Retinal pigment epithelial cell (primary cell): ENCODE measurements at places on chromosomes 12 and 14.

DNA sequence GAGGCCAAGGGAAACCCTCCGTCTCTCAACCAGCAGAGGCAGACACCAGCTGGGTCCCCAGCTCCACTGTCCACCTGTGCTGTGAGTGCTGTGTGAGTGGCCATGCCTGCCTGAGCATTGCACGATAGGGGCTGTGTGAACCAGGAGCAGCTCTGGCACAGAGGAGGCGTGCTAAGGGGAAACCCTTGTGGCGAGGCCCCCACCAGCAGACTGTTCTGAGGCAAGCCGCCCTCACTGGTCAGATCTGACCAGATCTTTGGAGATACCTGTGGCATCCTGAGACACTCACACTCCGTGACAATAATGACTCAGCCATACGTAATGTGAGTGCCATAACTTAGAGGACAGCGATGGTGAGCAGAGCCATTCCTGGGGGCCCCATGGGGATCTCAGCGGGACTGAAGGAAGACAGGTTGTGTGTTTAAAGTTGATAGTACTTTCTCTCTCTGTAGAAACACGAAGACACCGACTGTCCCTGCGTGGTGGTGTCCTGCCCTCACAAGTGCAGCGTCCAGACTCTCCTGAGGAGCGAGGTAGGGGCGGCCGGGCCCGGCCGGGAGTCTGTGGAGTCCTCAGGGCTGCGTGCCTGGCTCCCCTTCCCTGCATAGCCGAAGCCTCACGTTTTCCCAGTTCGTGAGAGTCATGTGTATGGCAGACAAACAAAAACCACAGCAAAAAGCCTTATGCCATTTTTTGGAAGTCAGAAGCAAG lies 36.6 kb upstream of the AMN start:
- DNase-seq: no peak

DNA sequence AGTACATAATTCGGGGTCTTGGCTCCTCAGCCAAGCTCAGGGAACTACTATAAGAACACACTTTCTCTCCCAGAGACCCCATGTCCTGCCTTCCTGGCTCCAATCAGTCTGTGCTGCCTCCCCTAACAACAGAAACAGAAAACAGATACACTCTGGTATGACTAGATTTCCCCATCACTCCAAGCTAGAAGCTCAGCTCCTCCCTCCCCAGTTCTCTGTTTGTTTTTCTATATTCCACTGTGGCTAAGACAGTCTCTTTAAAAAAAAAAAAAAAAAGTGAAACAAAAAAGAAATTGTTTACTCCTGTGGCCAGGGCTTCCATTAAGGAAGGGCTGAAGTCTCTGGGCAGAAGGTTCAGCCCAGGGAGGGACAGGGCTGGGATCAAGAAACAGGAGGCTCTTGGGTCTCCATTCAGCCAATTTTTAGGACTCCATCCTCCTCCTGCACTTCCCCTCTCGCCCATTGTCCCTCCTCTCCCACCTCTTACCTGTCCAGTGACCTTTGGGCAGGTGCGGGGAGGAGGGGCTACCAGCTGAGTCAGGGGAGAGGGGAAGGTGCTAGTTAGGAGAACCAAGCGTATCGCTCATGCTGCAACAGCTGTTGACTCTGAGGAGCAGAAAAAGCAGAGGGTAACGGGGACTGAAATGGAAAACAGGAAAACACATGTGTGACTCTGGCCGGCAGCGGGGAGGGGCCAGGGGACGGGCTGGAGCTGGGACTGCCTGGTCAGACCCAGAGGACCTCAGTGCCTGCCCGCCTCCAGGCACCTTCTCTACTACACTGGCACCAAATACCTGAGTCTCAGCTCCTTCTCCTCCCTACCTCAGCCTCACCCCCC lies 4.1 kb upstream of the SLC7A7 start:
- no peak for DNase-seq

- no peak for DNase-seq
These were observed 21.5 kb upstream of the YARS2 start for GRCh38 chr12:32777159-32777558.

- no peak for DNase-seq
These were observed 62.7 kb downstream of the NOS1 start for GRCh38 chr12:117298648-117299225.

DNA sequence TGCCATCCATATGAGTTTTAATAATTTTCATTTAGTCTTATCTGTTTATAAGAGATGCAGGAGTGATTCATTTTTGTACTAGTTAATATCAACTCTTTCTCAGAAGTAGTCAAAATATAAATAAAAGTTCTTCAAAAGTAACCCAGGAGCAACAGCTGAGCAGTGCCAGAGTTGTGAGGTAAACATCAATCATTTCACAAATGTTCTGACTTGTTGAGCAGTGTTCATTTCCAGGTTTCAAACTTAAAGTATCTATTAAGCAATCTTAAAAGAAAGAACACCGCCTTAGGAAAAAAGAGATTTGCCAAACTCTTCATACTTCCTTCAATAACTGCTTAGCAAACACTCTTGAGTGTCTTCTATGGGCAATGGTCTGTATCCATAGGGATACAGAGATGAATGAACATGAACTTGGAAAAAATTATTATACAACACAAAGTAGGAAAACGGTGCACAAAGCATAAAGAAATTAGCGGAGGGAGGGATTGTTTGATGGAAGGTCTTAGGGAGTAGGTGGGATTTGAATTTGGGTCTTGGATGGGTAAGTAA lies 41.9 kb upstream of the POC1B start:
- no peak for DNase-seq

GRCh38 chr12:30000401-30000800 lies 216.7 kb upstream of the TMTC1 start:
- DNase-seq: peak; percentile 92

- no peak for DNase-seq
These were observed 207.5 kb upstream of the RTL1 start for GRCh38 chr14:101110729-101111619.

DNA sequence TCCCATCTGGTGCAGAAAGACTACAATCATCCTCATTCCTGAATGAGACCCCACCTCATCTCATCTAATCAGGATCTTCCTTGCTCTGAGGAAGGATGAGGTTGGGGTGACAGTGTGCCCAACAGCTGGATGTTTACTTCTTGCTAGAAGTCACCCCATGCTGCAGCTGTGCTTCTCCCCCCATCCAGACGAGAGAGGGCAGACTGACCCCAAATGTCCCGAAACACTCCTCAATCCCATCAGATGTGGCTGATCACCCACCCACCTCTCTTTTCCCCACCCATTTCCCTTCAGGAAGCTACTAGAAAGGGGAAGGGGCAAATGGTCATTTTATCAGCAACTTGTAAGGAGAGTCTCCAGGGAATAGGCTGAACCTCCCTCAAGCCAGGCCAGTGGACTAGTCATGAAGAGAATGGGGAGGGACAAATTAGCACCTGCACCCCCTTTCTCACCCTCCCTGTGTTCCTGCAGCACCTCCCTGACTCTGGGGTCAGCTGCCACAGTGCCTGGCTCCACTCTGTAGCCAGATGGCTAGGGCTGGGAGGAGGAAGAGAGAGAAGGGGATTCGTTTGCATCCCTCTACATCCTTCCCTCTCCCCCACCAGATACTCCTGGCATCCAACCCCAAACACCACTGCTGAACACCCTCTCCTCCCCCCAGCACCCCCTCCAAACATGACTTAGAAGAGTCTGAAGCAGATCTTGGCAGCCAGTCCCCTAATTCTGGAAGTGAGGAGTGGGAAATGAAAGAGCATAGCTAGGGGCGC lies 2.8 kb upstream of the BAZ2A start:
- no peak for DNase-seq

DNA sequence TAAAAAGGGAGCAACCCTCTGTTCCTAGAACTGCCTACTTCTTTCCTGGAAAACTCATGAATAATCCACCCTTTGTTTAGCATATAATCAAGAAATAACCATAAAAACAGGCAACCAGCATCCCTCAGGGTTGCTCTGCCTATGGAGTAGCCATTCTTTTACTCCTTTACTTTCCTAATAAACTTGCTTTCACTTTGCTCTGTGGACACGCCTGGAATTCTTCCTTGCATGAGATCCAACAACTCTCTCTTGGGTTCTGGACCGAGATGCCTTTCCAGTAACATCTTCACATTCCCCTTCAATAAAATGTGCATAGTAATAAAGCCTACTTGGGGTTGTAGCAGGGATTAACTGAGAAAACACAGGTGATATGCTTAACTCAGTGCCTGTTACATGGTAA lies 286.4 kb upstream of the AMIGO2 start:
- no peak for DNase-seq

GRCh38 chr12:99977550-99977949 lies 7.2 kb downstream of the ANKS1B start:
- DNase-seq: no peak
